ENCODE measurements at places on chromosomes 16 and 17.

DNA sequence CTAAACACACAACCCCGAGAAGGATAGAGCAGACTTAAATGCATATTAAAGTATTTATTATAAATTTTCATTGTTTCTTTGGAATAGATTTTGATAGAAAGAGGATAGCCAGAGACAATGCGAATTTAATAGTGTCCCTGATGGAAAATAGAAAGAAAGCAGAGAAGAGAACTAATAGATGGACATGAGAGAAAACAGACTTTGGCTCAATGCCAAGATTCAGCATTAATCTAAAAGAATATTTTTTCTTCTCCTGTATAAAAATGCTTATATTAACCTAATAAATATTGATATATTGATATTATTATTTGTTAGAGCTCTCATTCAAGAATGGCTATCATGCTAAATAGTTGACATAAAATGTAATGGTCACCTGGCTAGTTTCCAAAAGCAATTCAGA lies 173.4 kb downstream of the KIF2B start:
- no peak for DNase-seq

GRCh38 chr17:75307957-75308731 lies 18.9 kb upstream of the SLC25A19 start:
- no peak for DNase-seq

DNA sequence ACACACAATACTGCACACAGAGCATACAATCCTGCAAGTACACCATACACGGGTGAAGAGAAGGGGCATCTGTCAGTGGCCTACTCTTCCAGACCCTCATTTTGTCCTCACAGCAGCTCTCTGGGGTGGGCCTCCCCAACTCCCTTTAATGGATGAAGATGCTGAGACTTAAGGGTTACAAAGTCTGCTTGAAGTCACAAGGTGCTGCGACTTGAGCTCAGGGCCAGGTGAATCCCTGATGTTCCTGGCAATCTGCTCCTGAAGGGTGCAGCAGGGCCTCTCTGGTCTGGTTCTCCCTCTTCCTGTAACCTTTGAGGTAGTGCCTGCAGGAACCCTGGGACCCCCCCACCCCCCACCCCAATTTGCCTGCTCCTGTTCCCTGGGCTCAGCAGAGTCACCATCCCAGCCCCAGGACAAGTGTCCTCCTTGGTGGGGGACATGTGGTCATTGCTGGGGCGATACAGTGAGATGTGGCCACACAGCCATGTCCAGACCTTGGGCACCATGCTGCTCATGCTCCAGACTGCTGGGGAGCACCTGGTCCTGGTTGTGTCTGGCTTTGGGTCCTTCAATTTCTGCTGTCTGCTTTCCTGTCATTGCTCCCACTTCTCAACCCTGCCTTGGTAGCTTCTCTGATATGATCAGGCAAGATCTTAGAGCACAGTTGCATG lies 107.5 kb downstream of the METRNL start:
- no peak for DNase-seq

- DNase-seq = no peak
Observed at GRCh38 chr17:36592716-36593321, 1.1 kb downstream of the DHRS11 start.

GRCh38 chr17:41492771-41493170 lies 3.1 kb upstream of the KRT36 start:
- DNase-seq = no peak

GRCh38 chr16:11245988-11246387 lies 10.0 kb downstream of the SOCS1 start:
- DNase-seq = no peak

- DNase-seq = no peak
Observed at GRCh38 chr16:3861808-3862451, 18.6 kb downstream of the CREBBP start.

DNA sequence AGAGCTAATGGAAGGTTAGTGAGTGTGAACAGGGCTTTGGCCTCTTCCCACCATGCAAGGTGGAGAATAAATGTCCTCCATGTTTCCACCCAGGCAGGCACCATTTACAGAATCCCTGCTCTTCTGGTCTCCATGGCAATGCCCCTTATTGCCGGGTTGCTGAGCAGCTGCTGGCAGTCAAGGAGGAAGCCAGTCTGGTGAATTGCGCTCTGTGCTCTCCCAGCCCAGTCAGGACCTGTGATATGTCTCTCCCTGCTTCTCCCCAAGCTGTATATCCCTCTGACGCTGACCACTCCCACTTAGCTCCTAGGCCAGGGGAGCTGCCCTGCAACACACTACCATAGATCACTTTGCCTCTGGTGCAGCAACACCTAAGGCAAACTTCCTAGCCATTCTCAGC lies 402.1 kb upstream of the ERCC4 start:
- no peak for DNase-seq

- no peak for DNase-seq
Observed at GRCh38 chr17:33112763-33113162, 121.1 kb downstream of the SPACA3 start.

DNA sequence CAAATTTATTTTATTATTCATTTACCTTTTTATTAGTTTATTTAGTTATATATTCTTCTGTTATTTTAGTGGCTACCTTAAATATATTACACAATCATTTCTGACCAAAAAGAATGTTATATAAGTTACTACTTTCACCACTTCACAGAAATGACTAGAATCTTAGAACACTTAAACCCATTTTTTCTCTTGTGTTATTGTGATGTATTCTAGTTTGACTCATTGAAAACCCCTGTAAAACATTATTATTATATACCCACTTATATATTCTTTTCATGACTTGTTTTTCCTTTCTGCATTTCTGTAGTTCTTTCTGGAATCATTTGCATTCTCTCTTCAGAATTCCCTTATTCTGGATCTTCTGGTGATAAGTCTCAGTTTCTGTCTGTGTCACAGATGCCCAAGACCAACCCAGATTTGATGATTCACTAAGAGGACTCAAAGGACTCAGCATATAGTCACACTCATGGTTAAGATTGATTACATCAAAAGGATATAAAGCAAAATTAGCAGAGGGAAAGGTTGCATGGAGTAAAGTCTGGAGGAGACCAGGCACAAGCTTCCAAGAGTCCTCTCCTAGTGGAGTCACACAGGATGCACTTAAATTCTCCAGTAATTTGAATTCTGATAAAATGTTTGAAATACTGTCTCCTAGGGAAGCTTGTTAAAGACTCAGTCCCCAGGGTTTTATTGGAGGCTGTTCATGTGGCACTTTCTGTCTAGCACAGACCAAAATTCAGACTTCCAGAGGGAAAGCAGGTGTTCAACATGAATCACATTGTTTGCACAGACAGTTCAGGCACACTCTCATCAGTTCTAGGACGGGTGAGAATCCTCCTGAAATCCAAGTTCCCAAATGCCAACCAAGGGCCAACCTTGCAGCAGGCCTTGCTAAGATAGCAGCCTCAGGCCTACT lies 7.7 kb downstream of the GINS3 start:
- no peak for DNase-seq

DNA sequence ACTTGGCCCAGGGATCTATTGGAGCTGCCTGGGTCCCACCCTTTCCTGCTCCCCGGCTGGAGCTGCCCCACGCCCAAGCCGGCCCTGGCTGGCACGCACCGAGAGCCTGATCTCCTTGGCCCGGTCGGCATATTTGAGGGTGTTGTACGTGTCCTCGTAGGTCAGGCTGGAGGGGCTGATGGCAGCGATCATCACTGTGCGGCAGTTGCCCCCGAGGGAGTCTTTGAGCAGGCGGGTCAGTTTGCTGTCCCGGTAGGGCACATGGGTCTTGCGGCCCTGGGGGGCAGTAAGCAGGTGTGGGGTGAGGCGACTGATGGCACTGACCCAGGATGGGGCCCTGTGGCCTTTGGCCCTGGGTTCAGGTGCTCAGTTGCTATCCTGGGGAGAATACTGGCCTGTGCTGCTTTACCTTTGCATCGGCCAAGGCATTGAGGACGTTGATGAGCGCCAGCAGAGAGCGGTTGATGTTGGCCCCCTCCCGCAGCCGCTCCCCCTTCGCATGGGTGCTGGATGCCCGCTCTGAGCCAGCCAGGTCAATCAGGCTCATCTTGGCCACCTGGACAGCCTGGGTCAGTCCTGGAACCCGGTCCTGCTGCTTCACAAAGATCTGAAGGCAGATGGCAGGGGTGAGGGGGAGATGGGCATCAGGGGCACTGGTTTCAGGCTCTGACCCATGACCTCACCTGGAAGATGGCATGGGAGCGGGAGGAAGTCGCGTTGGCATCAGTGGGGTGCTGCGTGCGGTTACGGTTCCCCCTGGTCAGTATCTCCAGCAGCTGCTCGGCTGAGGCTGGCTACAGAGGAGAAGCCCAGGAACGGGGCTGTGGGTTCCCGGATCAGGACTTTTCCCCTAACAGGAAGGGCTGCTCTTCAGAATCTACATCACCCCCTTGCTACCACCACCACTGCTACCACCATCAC lies 13.5 kb downstream of the KIF18B start:
- no peak for DNase-seq

DNA sequence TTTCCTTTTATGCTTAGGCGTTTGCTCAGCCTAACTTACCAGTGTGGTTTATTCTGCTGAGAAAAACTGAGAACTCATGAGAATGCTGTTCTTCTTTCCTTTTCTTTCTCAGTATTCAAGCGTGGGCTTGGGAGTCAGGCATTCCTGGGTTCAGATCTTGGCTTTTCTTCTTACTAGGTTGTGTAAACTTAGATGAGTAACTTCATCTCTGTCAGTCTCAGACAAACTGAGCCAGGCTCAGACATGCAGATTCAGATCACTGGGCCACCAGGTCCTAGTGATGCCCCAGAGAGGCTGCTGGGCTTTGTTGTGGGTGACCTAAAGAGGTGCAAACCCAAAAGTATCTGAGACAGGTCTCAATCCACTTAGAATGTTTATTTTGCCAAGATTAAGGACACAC lies 95.8 kb upstream of the MPHOSPH6 start:
- DNase-seq = no peak

GRCh38 chr17:79338604-79339003 lies 264.0 kb downstream of the ENGASE start:
- no peak for DNase-seq

DNA sequence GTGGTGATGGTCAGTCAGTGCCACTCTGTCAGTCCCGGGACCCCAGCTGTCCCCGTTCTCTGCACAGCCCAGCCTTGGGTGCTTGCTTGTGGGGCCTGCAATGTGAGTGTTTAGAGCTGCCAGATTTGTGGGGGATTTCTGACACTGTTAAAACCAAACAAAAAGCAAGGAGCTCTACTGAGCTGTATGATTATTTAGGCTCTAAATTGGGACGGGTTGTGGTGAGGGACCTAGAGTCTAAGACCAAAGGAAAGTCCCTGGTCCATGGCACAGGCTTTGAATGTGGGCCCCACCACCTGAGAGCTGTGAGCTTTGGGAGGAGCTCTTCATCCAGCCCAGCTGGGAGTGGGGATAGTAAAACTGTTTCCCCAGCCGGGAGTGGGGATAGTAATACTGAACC lies 63.3 kb downstream of the KSR1 start:
- DNase-seq = no peak

DNA sequence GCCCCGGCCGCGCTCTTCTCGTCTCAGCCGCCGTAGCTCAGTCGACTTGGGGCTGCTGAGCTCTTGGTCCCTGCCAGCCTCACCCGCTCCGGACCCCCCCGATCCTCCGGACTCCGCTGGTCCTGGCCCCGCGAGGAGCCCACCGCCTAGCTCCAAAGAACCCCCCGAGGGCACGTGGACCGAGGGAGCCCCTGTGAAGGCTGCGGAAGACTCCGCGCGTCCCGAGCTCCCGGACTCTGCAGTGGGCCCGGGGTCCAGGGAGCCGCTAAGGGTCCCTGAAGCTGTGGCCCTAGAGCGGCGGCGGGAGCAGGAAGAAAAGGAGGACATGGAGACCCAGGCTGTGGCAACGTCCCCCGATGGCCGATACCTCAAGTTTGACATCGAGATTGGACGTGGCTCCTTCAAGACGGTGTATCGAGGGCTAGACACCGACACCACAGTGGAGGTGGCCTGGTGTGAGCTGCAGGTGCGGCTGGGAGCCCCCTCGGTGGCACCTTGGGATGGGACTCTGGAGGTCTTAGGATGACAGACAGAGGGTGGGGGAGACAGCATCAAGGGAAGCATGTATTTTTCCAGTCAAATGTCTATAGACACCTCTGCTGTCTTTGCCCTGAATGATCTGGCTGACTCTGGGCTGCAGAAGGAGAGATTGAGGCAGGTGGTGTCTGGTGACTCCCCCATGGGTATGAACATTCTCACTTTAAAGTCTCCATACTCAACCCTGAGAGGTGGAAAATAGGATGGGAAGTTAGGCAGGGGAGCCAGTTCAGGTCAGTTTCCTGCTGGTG lies 635 bp downstream of the WNK4 start:
- no peak for DNase-seq

DNA sequence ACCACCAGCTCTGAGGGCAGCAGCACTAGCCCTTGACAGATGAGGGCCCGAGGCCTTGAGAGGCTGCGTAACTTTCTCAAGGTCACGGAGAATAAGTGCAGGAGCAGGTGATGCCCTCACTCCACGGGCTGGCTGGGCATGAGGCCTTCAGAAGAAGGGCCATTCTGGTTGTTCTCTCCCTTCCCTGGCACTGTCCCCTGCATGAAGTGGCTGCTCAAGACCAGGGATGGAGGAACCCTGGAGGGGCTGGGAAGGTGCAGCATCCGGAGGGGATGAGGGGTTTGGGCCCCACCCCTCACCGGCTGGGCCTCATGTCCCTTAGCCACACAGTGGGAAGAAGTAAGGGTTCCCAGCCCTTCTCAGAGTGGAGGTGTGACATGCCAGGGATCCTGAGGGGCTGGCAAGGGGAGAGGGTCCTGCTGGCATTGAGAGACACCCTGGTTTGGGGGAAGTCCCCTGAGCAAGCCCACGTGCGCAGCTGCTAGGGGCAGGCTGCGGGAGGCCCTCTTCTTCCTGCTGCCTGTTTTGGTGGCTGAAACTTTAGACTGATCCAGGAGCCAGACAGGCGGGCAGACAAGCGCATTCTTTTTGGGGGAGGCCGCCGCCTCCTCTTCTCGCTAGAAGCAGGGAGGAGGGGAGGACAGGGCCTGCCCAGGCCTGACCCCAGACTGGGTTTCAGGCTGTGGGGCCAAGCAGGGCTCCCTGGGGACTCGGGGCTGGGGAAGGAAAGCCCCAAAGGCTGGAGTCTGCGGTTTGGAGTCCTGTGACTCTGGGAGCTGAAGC lies 74.0 kb downstream of the N4BP1 start:
- peak; percentile 43 for DNase-seq

GRCh38 chr16:86679490-86679889 lies 101.1 kb downstream of the FOXL1 start:
- no peak for DNase-seq

DNA sequence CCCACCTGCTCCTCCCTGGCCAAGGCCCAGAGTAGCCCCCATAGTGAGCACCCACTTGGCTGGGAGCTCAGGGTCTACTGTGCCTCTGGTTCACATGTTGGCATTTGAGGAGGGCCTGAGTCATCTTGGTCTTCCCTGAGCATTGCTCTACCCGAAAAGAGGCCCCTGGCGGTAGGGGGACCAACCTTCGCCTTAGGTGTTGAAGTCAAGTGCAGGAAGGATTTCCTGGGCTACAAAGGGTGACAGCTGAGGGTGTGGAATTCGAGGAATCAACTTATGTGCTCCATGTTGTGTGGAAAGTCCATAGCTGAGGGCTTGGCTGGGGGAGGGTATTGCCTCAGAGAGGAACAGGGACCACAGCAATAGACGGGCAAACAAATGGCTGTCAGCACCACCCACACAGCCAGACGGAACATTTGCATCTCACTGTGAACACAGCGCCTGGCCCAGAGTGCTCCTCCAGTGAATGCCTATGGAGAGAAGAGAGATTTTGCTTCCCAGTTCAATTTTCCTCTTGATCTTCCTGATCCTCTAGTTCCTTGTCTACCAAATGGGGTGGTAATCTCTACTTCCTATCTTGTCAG lies 35.6 kb upstream of the NGFR start:
- DNase-seq = no peak

Data from fibroblast of skin of left quadriceps (primary cell).